ENCODE measurements at places on chromosomes 7 and 10. TPM values are rescaled to one million over a fixed set of nuclear protein-coding genes. Genes with fewer than 3 reads are reported as not detected.

DRGX gene
- total RNA-seq = 0.23 TPM

INMT gene
- total RNA-seq = 0.23 TPM

CHAT gene
- 2.3 TPM for total RNA-seq

NODAL gene
- total RNA-seq = 3.5 TPM

UBTD1 gene
- total RNA-seq = 6.0 TPM

NUTM2D gene
- total RNA-seq = 7.8 TPM

MYH16 gene
- not detected for total RNA-seq

CTAGE15 gene
- 0.69 TPM for total RNA-seq

GIMAP1 gene
- 1.4 TPM for total RNA-seq

RSU1 gene
- 33.2 TPM for total RNA-seq

KNDC1 gene
- 18.5 TPM for total RNA-seq

MLXIPL gene
- 0.69 TPM for total RNA-seq

ATOH7 gene
- total RNA-seq = 0.69 TPM

HMX2 gene
- 0.92 TPM for total RNA-seq

FAM131B gene
- 78.4 TPM for total RNA-seq

LIPN gene
- not detected for total RNA-seq

STRA8 gene
- not detected for total RNA-seq

HIF1AN gene
- 20.5 TPM for total RNA-seq

AGBL3 gene
- 7.4 TPM for total RNA-seq

OR2A12 gene
- total RNA-seq = not detected

ENO4 gene
- total RNA-seq = 3.9 TPM

DNAAF5 gene
- total RNA-seq = 9.0 TPM

TMEM225B gene
- 0.23 TPM for total RNA-seq

OR2A42 gene
- total RNA-seq = under 0.01 TPM

FBXO24 gene
- not detected for total RNA-seq

UPK3B gene
- total RNA-seq = 0.23 TPM

FAM237B gene
- 0.23 TPM for total RNA-seq

AKR1D1 gene
- not detected for total RNA-seq

MYO1G gene
- 0.46 TPM for total RNA-seq

STEAP4 gene
- total RNA-seq = 0.23 TPM

CRPPA gene
- 11.8 TPM for total RNA-seq

PNLIPRP1 gene
- not detected for total RNA-seq

BCAP29 gene
- 50.5 TPM for total RNA-seq

All from diencephalon (tissue), 1 donor.